Stimulated activated CD8-positive, alpha-beta memory T cell treated with anti-CD3 and anti-CD28 coated beads, Interleukin-4, amount 100 ng/mL, for 4 hours (primary cell): ENCODE measurements at places on chromosomes 16 and 17.

DNA sequence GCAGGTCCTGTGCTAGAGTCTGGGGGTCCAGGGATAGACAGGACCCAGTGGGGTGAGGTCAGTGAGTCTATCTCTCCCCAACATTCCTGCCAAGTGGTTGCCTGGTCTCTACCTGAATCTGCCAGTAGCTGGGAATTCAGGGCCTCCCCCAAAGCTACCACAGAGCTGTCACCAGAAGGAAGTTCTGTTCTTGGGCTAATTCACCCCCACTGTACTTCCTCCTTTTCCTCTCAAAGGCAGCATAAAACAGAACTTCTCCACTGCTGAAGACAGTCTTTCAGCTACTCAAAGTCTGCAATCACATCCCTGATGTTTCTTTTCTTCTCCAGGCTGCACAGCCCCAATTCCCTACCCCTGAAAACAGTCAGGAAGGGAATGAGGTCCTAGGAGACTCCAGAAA, 8.7 kb downstream of the CAMTA2 start:
- DNase-seq: no peak

- no peak for DNase-seq
Measured at GRCh38 chr17:66364990-66365490, 62.6 kb downstream of the PRKCA start.

GRCh38 chr16:31423801-31424200, 4.4 kb downstream of the COX6A2 start:
- DNase-seq: no peak

DNA sequence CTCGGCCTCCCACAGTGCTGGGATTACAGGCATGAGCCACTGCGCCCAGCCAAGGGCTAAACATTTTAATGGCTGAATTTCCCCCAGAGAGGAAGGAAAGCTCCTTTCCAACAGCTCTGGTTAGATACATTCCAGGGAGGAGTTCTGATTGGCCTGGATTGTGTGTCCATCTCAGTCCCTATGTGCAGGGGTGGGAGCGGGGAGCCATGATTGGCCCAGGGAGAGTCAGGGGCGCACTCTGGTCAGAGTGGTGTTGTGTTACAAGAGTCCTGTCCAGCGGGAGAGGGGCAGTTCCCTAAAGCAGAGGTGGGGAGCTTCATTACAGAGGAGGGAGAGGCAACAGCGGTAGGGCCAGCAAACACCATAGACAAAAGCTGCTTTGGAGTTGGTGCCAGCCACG, 75.0 kb downstream of the RAP1GAP2 start:
- no peak for DNase-seq

- no peak for DNase-seq
Measured at GRCh38 chr16:14448879-14449278, 181.2 kb downstream of the PARN start.

- DNase-seq: no peak
Measured at GRCh38 chr17:67183531-67183930, 61.5 kb downstream of the HELZ start.

GRCh38 chr17:3983606-3984484, 19.6 kb upstream of the ATP2A3 start:
- DNase-seq: no peak

GRCh38 chr16:70160821-70161220, 12.8 kb upstream of the CLEC18C start:
- DNase-seq: no peak

DNA sequence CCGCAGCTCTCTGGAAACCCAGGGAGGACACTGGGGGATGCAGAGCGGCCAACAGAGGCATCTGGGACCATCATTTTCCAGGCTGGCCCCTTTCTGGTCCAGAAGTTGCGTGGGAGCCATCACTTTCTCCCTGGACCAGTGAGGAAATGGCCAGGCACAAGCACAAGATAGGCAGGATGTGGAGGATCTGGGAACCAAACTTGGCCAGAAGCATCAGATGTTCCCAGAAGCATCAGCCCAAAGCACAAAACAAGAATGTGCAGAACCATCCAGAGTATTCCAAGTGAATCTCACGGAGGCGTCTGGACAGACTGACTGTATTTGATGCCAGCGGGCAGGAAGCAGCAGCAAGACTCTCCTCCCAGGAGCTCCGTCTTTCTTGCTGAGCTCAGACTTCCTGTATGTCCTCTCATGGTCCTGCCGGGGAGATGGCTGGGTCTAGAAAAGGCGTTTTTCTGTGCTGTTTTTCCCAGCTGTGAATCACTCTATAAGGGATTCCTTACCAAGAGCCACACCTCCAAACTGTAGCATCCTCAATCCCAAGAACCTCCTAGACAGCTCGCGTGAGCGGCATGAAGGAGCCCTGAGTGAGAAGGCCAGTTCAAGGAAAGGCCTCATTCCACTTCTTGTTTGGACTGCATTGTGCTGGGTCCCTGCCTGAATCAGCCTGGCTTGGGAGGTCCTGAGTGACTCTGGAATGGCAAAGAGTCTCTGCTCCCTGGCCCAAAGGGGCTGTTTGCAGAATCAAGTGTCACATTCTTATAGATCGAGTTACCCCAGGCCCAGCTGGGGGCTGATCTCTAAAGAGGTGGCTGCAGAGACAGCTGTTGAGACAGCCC, 49.5 kb upstream of the MTSS2 start:
- DNase-seq: no peak

GRCh38 chr16:483341-484075, 44.0 kb upstream of the CAPN15 start:
- DNase-seq: no peak

DNA sequence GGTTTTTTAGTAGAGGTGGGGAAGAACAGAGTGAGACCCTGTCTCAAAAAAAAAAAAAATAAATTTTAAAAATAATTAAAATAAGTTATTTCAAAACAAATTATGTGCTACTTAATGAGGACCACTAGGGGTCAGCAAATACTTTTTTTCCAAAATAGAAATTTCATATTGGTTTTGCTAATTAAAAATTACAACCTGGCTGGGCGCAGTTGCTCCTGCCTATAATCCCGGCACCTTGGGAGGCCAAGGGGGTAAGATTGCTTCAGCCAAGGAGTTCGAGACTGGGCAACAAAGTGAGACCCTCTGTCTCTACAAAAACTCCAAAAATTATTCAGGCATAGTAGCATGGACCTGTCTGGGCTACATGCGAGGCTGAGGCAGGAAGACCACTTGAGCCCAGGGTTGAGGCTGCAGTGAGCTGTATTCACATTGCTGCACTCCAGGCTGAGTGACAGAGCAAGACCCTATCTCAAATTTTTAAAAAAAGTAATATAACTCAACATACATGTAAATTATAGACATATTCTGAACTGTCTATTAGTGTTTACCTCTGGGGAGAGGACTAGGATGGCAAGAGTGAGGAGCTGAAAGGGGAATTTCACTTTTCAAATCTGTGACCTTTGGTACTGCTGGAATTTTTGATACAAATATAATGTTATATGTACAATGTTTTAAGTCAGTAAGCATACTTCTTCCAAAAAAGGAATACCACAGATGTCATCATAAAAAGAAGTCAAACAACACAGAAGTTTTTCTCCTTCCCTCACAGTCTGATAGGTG, 8.1 kb downstream of the MEIOB start:
- no peak for DNase-seq

- no peak for DNase-seq
Measured at GRCh38 chr16:3878610-3879009, 1.9 kb downstream of the CREBBP start.

GRCh38 chr16:87952751-87953150, 1.5 kb downstream of the BANP start:
- DNase-seq: no peak

DNA sequence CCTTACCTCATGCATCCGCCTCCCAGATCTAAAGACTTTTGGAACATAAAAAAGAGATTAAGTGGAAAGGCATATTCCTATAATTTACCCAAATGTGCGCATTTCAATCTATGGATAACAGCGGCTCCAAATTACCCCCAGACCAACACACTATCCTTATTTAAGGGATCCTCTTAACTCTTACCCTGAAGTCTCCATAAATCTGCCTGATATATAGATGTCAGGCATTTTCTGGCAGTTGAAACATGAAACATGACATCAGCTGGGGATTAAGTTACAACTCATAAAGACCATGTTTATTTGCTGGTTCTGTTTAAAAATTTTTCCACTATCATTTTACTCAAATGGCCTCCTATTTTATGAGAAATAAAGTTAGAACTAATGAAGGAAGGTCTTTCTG, 478.5 kb upstream of the SALL1 start:
- DNase-seq: no peak

- no peak for DNase-seq
Measured at GRCh38 chr17:72952641-72953315, 139.7 kb downstream of the SLC39A11 start.

DNA sequence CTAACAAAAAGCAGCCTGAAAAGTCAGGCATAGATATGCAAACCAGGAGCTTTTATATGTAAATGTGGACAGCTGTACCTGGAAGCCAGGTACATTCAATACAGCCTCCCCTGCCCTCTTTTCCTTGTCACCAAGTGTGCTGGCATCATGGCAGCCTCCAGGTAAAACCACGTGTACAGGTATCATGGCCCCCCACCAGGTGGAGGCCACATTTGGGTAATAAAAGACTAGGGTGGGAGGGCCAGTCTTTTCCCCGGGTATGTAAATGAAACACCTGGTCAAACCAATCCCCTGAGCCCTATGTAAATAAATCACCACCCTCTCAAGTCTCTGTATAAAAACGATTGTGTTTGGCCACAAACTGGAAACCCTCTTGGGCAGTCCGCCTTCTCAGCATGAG, 226.4 kb upstream of the GOT2 start:
- no peak for DNase-seq

DNA sequence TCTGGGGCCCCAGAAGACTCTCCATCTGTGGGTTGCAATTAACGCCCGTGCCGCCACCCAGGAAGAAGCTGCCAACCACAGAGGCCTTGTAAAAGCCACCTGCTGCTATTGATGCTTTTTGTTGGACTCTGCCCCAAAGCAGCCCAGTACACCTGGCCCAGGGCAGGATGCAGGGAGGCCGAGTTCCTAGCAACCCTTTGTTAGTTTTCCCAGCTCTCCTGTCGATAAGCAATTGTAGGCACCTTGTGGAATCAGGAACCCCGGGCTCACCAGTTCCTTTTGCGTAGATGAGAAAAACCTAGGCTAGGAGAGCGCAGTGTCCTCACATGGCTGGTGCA, 103.3 kb downstream of the ABCC6 start:
- DNase-seq: no peak

- DNase-seq: peak; percentile 57
Measured at GRCh38 chr17:80008383-80008840, 27.3 kb downstream of the TBC1D16 start.

DNA sequence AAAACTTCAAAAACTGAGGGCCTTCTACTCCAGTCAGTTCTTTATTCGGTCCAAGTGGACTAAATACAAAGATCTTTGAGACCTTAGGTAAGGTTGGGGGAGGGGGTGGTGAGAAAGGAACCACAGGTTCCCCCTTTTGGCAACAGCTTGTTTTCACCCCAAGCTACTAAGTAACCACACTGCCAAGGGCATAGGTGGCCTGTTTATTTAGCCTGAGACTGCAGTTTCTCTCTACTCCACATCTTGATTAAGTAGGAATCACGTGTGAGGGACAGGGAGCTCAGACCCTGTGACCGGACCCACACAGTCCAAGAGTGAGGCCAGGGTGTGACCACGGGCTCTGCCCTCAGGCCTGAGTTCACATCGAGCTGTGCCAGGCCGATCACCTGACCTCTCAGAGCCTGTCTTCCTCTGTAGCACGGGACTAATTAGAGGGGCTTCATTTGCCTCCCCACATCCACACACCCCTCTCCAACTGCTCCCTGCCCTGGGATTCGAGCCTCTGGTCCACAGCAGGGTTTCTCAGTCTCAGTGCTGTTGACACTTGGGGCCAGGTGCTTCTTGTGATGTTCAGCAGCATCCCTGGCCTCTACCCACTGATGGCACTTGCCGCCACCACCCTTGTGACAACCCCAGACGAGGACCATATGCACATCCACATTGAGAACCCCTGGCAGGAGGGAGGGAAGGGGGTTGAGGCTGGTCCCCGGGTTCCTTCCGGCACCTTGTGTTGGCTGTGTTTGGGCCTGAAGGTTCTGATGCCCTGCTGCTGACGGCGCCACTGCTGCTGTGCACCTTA, 17.8 kb downstream of the ST6GALNAC2 start:
- DNase-seq: no peak

- DNase-seq: no peak
Measured at GRCh38 chr16:86578061-86578599, at the start of gene FOXL1. FOXL1 (plus strand) TSS chr16:86578549; CDS start chr16:86578724, 175 bp downstream.

DNA sequence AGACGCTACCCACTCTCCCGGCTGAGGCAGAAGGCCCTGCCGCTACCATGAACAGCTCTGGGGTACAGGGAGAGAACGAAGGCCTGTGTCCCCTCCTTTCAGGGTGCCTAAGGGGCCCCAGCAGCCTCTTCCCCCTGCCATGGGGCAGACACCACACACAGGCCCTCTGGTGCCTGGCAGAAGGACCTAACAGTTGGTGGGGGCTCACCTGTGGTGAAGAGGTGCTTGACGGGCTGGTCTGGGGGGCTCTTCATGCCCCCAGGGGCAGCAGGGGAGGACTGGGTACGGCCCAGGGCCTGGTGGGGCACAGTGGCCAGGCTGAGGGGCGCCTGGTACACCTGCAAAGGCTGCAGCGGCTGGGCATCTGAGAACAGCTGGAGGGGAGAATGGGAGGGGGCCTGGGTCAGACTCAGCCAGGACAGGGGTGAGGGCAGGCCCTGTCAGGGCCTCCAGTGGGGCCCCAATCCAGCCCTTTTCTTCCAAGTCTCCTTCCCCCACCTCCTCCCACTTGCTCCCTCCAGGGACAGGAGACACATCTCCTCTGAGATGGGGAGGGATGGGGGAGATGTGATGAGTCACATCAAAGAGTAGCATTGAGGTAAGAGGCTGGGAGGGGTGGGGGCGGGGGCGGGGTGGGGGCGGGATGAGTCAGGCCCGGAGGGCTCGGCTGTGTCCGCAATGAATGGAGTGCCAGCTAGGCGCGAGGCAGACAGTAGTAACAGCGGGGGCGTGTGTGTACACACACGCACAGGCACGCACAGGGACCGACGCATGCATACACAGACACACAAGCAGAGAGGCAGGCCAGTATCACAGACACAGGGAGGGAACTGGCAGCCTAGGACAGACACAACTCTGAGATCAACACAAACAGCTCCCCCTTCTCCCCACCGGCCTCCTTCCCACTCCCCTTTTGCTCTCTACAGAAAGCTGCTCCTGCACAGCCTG, 16.1 kb downstream of the G6PC3 start:
- DNase-seq: no peak
